Naive B cell (primary cell): ENCODE measurements at places on chromosomes 1 and 21.
A peak's percentile ranks its signal among the peaks of the same experiment; 100 is the strongest.

DNA sequence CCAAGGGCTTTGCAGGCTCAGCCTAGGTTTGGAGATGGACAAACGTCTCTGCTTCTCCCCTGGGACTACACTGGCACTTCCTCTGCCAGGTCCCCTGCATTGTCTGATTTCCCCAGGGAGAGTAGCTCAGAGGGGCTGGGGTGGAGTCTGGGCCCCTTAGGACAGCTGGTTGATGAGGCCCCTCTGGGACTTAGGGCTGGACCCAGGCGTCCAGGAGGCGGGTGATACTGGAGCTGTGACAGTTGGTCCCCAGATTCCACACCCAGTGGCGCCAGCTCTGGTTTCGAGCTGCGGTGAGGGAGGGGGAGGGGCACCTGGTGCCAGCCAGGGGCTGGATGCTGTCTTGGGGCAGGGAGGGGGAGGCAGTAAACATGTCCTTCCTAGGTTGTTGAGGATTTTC lies 7.4 kb upstream of the MEX3A start:
- no peak for DNase-seq

DNA sequence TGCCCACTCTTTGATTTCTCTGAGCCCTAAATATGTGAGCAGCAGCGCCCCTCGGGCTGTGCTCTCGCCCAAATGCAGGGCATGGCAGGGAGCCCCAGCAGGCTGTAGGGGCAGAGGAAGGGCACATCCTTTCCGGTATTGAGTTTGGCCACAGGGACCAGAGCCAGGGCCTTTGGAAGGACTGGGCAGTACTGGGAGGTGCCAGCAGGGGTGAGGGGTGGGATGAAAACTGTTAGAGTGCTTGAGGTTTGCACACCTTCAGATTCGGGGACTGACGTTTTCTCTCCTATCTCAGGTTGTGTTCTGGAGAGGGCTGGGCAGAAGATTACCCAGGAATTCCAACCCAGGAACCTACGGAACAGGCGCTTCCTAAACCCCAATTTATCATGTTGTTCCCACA lies 2.2 kb upstream of the ATP1A2 start:
- no peak for DNase-seq

DNA sequence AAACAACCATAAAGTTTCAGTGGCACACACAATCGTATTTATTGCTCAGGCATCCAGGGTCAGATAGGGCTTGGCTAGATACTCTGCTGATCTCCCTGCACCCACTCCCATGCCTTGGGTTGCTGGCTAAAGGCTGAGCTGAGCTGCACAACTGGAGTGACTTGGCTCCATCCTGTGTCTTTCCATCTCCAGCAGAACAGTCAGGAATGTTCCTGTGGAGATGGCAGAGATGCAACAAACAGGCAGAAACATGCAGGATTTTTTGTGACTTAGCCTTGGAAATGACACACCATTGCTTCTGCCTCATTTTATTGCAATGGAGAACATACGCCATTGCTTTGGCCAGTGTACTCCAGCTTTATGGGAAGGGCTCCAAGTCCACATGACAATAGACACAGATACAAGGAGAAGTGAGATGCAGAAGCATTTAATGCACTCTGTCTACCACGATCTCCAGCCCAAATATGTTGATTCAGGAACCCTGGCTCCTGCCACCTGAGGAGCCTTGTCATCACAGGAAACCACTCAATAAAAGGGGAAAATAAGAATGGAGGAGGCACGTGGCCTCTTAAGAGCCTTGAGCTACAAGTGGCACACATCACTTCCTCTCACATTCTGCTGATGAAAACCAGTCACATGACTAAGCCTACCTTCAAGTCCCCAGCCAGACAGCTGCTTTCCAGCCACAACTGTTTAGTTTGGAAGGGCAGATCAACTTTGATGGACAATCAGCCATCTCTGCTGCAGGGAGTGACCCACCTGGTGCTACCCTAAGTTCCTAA lies 10.1 kb upstream of the GUCA2B start:
- DNase-seq, result no peak

DNA sequence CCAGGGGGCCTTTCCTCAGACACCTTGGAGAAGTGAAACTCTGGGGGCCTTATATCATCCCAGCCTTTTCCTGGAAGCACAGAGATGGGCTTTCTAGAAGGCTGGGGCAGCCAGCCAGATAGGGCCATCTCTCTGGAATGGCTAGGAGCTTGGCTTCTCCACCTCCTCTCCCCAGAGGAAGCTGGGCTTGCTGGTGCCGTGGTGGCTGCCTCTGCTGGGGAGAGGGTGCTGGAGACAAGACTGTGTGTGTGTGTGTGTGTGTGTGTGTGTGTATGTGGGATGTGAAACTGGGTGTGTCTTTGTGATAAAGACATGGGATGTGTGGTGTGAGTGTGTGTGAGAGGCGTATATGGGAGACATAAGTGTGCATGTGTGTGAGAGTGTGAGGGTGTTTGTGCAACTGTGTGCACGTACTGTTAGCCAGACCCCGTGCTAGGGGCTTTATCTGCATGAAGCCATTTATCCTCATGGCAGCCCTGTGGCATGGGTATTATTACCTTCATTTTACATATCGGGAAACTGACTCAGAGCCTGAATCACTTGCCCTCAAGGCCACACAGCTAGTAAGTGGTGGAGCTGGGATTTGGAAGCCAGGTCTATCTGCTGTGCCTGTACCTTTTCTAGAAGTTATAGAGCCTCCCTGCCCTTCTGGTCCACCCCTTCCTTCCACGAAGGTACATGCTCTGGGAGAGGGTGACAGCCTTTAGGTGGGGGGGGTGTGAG lies 44.2 kb downstream of the PTPRU start:
- no peak for DNase-seq

- DNase-seq, result no peak
These were observed 625 bp upstream of the DARS2 start for GRCh38 chr1:173823781-173824314.

DNA sequence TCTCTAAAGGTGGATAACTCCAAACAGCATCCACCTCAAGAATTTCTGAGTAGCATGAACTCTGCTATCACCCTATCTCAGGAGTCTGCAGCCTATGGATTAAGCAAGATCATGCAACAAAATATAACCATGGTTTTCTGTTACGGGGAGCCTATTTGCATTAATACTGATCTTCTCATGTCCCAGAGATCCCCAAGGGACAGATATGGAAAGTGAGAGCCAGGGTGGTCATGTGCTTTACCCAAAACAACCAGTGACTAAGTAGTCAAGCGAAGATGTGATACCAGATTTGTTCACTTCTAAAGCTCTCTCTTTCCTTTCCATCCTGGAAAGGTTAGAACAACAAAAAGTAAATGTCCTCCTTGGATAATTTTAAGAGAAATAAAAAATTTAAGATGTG lies 125.1 kb downstream of the PRRX1 start:
- DNase-seq, result no peak

- DNase-seq, result no peak
These were observed 21.5 kb downstream of the INSL5 start for GRCh38 chr1:66779475-66780078.

- DNase-seq, result no peak
These were observed 58.4 kb upstream of the EPS8L3 start for GRCh38 chr1:109821831-109822745.

- DNase-seq, result no peak
These were observed 570.1 kb upstream of the CXADR start for GRCh38 chr21:16942703-16943102.

- DNase-seq, result no peak
These were observed 8.3 kb upstream of the LRP8 start for GRCh38 chr1:53336146-53336545.

- no peak for DNase-seq
These were observed 43.5 kb upstream of the BCL10 start for GRCh38 chr1:85319931-85320330.

DNA sequence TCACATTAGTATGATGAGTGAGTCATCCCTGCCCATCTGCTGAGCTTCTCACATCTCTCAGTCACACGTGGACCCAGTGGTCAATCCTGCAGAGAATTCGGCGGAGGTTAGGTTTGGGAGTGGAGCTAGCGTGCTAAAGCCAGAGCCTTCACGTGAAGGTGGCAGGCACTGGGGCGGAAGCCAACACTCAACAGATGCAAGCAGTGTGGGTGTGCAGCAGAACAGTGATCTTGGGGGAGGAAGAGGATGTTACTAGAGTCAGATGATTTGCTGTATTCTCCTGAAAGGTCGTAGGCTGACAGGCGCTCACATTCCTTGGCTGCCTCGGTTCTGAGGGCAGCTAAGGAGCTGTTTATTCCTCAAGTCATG lies 6.7 kb downstream of the C1orf115 start:
- no peak for DNase-seq

GRCh38 chr21:31735511-31735992 lies 3.6 kb upstream of the SCAF4 start:
- peak; percentile 48 for DNase-seq

GRCh38 chr1:52551507-52552235 lies 1.2 kb downstream of the TUT4 start:
- peak; percentile 14 for DNase-seq

DNA sequence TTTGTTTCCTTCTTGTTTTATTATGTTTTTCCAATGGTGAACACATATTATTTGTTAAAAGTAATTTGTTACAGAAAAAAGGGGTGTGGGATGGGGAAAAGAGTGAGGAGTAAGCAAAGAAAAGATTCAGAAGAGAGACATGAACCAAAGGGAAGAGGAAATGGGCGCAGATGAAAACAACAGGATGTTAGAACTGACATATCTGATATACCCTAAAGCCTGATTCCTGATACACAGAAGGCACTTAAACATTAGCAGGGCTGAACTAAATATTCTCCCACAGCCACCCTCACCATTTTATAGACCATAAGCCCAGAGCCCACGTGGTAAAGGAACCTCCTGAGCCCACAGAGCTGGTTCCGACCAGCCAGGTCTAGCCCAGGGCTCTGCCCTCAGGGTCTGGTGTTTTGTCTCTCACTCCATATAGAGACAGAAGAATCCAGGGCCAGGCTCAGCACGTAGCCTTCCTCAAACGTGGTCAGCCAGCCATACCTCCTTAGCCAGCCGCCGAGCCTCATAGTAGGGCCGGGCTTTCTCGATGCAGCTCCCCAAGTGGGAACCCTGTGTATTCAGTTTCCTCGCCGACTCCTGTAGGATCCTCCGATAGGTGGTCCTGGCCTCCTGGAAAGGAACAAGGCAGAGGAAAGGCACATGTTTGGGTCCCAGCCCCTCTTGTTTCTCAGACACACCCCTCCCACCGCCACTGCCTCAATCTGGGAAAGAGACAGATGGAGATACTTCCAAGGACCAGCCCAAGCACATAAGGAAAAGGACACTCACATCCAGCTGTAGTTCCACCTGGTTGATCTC lies 9.5 kb downstream of the SH3BP5L start:
- no peak for DNase-seq

DNA sequence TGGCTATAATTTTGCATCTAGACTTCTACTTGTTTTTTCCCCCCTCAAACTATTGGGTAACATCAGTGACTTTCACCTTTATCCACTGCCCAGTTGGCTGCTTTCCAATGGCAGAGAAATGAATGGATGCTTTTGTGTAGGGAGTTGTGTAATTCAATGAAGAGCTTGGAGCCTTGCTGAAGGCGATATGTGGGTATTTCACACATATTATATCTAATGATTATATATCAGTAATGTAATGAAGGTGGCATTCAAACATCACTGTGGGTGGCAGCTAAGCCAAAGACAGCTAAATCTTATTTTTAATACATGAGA lies 81.2 kb downstream of the TGFB2 start:
- no peak for DNase-seq

DNA sequence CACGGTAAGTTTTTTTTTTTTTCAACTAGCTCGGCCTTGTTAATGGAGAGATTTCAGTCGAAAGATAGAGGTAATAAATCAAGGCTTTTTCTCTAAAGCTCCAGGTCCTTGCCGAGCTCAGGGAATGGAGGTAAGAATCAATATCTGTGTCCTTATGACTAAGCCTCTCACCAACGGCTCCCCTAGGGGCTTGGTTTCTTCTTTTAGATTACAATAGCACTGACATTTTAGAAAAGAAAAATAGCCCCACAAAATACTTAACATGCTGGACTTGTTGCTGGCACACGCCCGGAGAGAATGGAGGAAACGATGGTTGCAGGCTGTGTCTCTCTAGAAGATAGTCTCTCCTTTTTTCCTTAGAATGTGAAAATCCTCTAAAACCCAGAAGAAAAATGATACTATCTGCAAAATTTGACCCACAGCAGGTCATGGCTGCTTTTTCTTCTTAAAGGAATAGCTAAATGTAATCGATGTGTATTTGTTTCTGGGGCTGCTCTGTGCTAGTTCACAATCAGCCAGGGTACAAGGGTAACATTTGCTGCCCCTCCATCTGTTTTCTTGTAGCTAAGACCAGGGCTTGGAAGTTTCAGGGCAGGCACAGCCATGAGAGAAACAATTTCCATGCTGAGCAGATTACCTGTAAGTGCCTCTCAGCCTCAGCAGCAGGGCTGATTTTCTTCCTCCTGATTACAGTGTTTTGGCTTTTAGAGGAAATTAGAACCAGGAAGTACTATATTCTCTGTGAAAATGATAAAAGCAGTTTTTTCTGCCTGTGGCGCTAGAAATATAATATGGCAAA lies 86.2 kb upstream of the GNG12 start:
- DNase-seq, result no peak

GRCh38 chr1:166920561-166921475 lies 44.8 kb upstream of the TADA1 start:
- DNase-seq, result no peak

DNA sequence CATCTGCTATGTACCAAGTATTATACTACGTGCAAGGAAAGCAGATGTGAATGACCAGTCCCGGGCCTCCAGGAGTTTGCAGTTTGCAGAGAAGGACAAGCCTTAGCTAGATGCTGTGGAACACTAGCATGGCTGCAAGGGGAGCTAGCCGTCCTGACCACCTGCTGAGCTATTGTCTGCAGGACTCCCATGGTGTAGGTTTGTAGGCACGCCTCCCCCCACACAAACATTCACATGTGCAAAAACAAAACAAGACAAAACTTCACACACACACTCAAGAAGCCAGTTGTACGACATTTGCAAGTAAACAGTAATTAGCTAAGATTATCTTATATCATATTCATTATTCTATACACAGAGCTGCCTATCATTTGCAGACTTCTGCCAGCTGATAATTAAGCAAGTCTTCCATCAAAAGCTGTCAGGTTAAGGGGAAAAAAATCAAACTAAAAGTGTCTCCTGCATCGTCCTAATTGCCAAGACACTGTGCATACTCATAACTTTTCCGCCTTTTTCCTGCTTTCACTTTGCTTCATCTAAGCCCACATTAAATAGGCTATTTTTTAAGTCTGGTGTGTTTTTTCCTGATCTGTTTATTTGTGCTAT lies 10.7 kb upstream of the HNRNPU start:
- DNase-seq, result no peak

GRCh38 chr1:170262276-170262939 lies 116.6 kb downstream of the NTMT2 start:
- no peak for DNase-seq

GRCh38 chr1:168045311-168045710 lies 91.4 kb downstream of the GPR161 start:
- no peak for DNase-seq
